ENCODE measurements at places on chromosomes 12 and 14.

- no peaks in the 10 kb centered on the region for H3K27me3 ChIP-seq
- H3K36me3 ChIP-seq, result no peaks in the 10 kb centered on the region
- H3K4me1 ChIP-seq, result no peaks in the 10 kb centered on the region
- DNase-seq, result no peak
Observed at GRCh38 chr12:90543374-90543773, 411.6 kb downstream of the CCER1 start.

GRCh38 chr14:95182379-95182778 lies 25.1 kb upstream of the DICER1 start:
- H3K27ac ChIP-seq, result no peak overlapping the region
- no peak overlapping the region for H3K4me3 ChIP-seq
- H3K27me3 ChIP-seq, result no peaks in the 10 kb centered on the region
- peaks cover 7% of the 10 kb centered on the region for H3K4me1 ChIP-seq

- no peak overlapping the region for H3K4me3 ChIP-seq
- H3K36me3 ChIP-seq, result no peaks in the 10 kb centered on the region
- no peak overlapping the region for H3K27ac ChIP-seq
- no peak for DNase-seq
- peaks cover 15% of the 10 kb centered on the region for H3K4me1 ChIP-seq
Observed at GRCh38 chr12:43872396-43872795, 36.5 kb downstream of the TMEM117 start.

- no peak for DNase-seq
- peaks cover 24% of the 10 kb centered on the region for H3K36me3 ChIP-seq
- H3K27me3 ChIP-seq, result no peaks in the 10 kb centered on the region
- peak overlapping the region; percentile 99 for H3K4me3 ChIP-seq
- H3K4me1 ChIP-seq, result peaks cover 26% of the 10 kb centered on the region
Observed at GRCh38 chr12:48678551-48679185, 3.4 kb downstream of the KANSL2 start.

GRCh38 chr14:68690089-68690958 lies 102.5 kb downstream of the ZFP36L1 start:
- no peaks in the 10 kb centered on the region for H3K36me3 ChIP-seq
- peaks cover 67% of the 10 kb centered on the region for H3K4me1 ChIP-seq
- H3K27me3 ChIP-seq, result no peaks in the 10 kb centered on the region

GRCh38 chr14:89309670-89310177 lies 107.3 kb downstream of the FOXN3 start:
- peaks cover 20% of the 10 kb centered on the region for H3K4me1 ChIP-seq
- H3K4me3 ChIP-seq, result no peak overlapping the region
- H3K36me3 ChIP-seq, result peaks cover 21% of the 10 kb centered on the region
- no peak overlapping the region for H3K27ac ChIP-seq
- H3K27me3 ChIP-seq, result no peaks in the 10 kb centered on the region

Measured in type B pancreatic cell (in vitro differentiated cells).